ENCODE measurements at places on chromosomes 7 and 10.

- DNase-seq: no peak
Measured at GRCh38 chr7:44157116-44158080, 16.3 kb upstream of the MYL7 start.

- DNase-seq: no peak
Measured at GRCh38 chr7:154505362-154505761, 453.2 kb downstream of the DPP6 start.

DNA sequence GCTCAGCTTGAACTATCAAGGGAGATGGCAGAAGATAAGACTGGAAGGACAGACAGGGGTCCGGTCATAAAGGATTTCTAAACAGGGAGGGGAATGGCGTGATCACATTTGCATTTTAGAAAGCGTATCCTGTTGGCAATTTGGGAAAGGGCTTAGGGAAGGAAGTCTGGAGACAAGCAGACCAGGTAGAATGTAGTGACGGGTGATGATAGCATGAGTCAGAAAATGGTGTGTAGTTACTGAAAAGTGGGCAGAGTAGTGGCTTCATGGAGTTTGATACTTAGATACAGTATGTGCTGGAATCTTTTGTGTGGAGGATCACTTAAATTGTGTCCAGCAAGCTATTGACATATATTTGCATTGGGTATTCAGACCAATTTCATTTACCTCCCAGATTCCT is 61.2 kb downstream of the LRGUK start:
- no peak for DNase-seq

- no peak for DNase-seq
Measured at GRCh38 chr10:75400771-75401568, 594 bp downstream of the ZNF503 start.

- DNase-seq: no peak
Measured at GRCh38 chr10:3217301-3217700, 44.7 kb upstream of the PITRM1 start.

DNA sequence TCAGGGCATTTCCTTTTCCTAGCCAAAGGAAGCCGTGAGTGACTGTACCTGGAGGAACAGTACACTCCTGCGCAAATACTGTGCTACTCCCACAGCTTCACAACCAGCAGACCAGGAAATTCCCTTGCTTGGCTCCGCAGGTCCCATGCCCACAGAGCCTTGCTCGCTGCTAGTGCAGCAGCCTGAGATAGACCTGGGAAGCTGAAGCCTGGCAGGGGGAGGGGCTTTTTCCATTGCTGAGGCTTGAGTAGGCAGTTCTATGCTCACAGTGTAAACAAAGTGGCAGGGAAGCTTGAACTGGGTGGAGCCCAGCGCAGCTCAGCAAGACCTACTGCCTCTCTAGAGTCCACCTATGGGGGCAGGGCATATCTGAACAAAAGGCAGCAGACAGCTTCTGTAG is 291.2 kb downstream of the HGF start:
- DNase-seq: no peak
